Stimulated activated CD8-positive, alpha-beta memory T cell treated with anti-CD3 and anti-CD28 coated beads, Interleukin-7, amount 100 ng/mL, for 1 hour (primary cell): ENCODE measurements at places on chromosomes 12 and 14.

- DNase-seq = no peak
Measured at GRCh38 chr12:108690191-108690518, 41.2 kb downstream of the CORO1C start.

DNA sequence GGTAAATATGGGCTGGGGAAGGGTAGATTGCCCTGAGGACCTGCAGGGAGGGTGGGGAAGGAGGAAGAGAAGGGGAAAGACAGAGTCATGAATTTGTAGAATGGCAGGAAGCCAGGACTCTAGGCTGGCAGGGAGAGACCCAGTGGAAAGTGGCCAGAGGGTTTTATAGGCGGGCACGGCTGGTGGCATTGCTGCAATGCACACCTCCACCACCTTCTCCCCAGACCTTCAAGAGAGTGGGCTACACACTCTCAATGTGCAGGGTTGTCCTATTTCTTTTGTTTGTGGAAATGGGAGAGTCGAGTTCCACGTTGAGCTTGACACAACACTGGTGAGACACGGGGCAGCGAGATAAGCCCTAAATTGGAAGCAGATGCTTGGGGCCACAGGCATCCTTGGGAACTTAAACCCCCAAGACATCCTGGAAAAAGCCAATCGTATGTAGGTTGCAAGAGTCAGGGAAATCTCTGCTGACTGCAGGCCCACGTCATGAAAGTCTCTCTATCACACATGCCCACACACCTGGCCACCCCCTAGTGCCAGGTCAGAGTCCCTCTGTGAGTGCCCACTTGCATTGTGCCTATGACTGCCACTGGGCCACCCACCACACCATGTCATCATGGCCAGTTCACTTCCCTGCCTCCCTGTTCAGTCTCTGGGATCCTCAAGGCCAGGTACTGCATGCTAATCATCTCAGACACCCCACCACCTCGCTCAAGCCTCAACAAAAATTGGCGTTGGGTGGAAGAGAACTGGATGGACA is 38.0 kb upstream of the BDKRB2 start:
- DNase-seq = no peak

GRCh38 chr12:92987846-92988621 is 58.9 kb upstream of the EEA1 start:
- DNase-seq = no peak

DNA sequence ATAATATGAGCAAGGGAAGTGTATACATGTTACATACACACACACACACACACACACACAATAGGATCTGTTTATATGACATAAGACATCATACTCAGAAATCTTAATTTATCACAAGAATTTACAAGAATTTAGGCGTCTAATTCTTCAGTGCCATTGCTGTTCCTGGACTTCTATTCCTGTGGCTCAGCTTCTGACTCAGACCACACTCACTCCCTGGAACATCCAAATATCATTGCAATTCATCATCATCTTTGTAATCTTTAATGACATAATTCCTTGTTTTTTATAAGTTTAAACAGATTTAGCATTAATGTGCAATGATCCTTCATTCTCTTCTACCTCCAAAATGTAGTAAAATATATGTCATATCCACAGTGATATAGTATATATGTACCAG is 544.2 kb downstream of the FOXG1 start:
- no peak for DNase-seq

- no peak for DNase-seq
Measured at GRCh38 chr14:95533391-95533821, 1.4 kb upstream of the GLRX5 start.
